Sigmoid colon (tissue), 7 donors: ENCODE measurements at places on chromosomes 16 and 17. TPM values are rescaled to one million over a fixed set of nuclear protein-coding genes. Genes with fewer than 3 reads are reported as not detected.

The IGF2BP1 gene
- polyA plus RNA-seq, result 0.20 TPM

The AOC2 gene
- not detected for polyA plus RNA-seq

The KRT222 gene
- 3.6 TPM for polyA plus RNA-seq

The KRTAP1-1 gene
- polyA plus RNA-seq, result not detected

The TBC1D3K gene
- polyA plus RNA-seq, result not detected

The RAB37 gene
- polyA plus RNA-seq, result 15.2 TPM

The CCDC144A gene
- polyA plus RNA-seq, result not detected

The CDYL2 gene
- 1.2 TPM for polyA plus RNA-seq

The KRT12 gene
- polyA plus RNA-seq, result 1.3 TPM

The GGT6 gene
- 28.4 TPM for polyA plus RNA-seq

The NPW gene
- polyA plus RNA-seq, result not detected

The ZCCHC14 gene
- polyA plus RNA-seq, result 6.0 TPM
